ENCODE measurements at places on chromosomes 3 and 15. TPM values are rescaled to one million over a fixed set of nuclear protein-coding genes. Genes with fewer than 3 reads are reported as not detected.

The GOLGA6L10 gene
- 12.8 TPM for polyA plus RNA-seq

The UCN2 gene
- polyA plus RNA-seq = 0.86 TPM

The MST1R gene
- polyA plus RNA-seq = 15.9 TPM

The DOCK3 gene
- 8.4 TPM for polyA plus RNA-seq

The CFAP161 gene
- 19.7 TPM for polyA plus RNA-seq

GRCh38 chr3:108071368-108071767, 19.5 kb downstream of the CD47 start:
- DNase-seq = no peak

DNA sequence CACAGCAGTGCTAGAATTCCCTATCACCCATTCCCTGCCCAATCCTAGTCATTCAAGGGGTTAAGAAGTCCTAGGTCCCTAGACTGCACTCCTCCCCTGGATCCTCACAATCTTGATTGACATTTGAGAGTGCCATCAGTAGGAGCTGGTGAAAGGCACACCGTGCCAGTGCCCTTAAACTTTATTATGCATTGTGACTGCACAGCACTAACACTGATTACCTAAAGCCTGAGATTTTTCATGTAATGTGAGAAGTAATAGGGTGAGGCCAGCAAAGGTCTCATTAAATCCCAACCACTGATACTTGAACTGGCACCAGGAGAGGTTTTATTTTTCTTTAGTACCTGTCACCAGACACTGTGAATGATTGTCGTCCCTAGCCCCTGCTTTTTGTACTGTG, 16.3 kb downstream of the GXYLT2 start:
- no peak for DNase-seq

GRCh38 chr3:5891711-5892110, 704.2 kb downstream of the EDEM1 start:
- DNase-seq = no peak

DNA sequence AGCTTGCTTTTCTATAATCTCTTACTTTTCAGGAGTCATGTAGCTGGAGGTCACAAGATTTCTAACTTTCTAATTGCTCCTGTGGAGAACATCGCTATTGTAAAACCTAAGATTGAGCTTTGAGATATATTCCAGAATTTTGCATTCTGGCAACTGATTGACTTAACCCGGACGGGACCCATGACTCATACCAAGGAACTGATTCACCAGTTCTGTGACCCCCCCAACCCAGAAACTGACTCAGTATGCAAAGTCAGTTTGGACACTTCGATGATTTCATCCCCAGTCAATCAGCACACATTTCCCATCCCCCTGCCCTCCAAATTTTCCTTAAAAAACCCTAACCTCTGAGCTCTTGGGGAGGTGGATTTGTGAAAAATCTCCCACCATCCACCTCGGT, 396.5 kb upstream of the GBE1 start:
- no peak for DNase-seq

DNA sequence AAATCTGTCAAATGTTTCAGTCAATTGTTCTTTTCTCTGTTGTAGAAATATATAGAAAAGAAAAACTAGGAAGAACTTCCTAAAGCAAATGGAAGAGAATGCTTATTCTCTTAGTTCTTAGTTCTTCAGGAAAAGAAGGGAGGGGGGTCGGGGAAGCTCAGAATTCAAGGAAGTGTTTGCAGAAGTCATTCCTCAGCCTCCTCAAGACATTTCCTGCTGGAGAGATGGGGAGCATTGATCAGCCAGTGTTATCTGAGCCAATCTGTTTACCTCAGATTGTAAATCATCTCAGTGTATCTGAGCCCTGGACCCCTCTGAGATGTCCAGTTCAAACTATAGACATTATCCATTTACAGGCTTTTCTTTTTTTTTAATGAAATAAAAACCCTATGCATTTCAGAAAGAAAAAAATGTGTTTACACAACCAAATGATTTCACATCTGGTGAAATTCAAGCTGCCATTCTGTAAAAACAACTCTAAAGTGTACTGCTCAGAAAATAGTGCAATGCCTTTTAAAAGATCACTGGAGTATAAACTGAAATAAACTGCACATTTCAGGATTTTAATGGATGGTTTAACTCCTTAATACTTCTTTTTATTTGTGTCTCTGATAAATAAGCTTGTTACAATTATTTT, 460.7 kb downstream of the ROBO1 start:
- no peak for DNase-seq

DNA sequence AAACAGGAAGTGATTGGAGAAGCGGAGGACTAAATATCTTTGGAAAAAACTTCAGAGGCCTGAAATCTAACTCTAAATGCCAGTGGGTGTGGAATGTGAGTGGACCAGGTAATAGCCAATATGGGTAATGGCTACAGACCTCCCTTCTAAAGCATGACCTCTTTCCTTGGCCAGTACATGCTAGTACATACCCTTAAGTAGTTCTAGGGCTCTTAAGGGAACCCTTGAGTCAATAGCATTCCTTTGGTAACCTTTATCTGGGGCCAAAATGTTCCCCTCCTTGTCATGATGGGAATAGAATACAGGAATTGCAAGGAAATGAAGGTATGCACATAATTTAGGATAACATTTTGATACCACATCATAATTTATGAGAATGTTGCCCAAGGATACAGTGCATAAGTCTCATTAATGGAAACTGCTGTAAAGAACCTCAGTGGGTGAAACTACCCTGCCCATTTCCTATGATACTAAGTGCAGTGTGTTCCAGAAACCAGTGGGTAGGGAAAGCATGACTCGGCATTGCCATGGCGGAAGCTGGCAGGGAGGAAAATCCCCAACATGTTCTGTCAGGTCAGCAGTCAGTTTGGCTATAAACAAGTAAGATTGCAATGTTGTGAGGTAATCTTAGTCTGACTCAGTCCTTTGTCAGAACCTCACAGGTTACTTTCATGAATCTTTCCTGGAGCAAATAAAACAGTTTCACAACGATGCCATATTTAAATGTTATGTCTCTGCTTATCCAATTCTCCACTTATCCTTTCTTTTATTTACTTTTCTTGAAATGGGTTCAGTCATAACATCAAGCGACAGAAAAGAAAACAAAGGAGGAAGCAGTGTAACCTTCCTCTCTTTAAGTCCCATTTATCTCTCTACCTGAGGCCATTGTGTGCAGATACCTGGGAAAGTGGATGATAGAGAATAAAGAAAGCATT, 23.5 kb upstream of the RAP2B start:
- peak; percentile 24 for DNase-seq

DNA sequence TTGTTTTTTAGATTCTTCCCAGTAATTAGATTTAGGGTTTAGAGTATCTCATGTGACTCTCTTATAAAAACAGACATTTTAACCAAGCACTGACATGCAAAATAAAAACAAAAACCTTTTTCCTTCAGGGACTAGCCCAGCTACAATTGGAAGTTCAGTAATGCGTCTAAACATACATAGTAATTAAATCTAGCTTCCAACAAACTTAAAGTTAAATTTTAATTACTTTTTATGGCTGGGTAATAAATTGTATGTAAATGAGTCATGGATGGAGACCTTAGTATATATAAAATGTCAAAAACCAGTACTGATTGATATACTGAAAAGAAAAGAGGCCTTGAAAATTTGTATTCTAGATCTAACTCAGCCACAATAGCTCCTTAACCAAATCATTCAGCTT, 43.6 kb upstream of the AP4E1 start:
- no peak for DNase-seq

GRCh38 chr3:56885879-56886278, 84.1 kb upstream of the ARHGEF3 start:
- DNase-seq = no peak

DNA sequence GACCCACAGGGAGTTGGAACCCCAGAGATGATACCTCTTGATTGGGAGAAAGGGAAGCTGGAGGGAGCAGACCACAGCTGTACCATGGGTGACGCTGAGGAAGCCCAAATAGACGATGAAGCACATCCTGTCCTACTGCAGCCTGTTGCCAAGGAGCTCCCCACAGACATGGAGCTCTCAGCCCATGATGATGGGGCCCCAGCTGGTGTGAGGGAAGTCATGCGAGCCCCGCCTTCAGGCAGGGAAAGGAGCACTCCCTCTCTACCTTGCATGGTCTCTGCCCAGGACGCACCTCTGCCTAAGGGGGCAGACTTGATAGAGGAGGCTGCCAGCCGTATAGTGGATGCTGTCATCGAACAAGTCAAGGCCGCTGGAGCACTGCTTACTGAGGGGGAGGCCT, 201.1 kb downstream of the AKAP13 start:
- peak; percentile 74 for DNase-seq

DNA sequence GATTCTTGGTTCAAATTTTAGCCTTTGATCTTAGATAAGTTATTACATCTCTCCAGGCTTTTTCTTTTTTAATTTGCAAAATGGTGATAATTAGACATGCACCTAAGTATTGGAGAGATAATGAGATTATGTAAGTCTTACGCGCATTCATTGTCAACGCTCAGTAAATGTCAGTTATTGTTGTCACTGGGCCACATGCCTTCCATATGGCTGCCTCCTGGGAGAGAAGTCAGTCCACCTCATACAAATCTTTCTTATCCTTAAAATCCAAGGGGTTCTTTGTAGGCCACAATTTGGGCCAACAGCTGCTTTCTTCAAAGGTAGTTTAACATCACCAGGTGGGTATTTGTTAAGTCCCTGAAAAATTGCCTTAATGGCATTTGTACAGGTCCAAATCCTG, 25.5 kb upstream of the PTPRG start:
- DNase-seq = no peak

DNA sequence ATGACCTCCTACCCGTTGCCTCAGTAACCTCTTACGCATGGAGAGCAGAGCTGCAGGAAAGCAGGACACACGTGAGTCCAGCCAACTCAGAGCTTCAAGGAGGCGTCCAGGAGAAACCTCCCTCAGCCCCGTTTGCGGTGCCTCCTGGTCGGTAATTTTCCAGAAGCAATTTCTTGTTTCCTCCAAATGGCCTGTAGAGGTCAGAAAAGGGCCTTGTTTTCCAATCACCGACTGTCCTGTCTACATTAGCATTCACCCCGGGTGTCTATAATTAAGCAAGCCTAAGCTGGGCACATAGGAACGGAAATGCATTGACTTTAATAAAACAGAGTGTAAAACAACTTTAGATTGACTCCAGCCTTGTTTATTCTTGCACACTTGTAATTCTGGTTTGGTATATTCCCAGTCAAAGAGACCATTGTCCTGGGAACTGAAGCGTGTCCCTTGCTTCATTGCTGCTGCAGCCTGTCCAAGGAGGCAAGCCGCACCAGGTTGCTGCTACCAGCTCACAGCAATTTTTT, 836.2 kb downstream of the AGBL1 start:
- peak; percentile 29 for DNase-seq

DNA sequence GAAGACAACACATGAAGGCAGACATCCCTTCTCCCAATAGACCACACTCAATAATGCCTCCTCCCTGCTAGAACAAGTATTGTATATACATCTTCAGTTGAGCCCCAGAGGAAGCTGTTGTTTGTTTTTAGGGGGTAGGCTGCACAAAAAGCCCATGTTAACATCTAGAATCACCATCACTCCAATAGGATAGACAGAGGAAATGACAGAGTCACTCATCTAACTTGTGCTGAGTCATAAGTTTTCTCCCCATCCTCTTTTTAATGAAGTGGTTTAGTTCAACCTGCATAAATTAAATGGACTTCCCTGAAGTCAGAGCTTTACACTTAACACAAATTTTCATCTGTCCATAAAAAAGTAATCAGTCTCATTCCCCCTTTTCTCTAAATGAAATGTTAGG, 122.9 kb upstream of the SPATA12 start:
- no peak for DNase-seq

GRCh38 chr15:93060336-93061248, 28.4 kb downstream of the RGMA start:
- DNase-seq = no peak

DNA sequence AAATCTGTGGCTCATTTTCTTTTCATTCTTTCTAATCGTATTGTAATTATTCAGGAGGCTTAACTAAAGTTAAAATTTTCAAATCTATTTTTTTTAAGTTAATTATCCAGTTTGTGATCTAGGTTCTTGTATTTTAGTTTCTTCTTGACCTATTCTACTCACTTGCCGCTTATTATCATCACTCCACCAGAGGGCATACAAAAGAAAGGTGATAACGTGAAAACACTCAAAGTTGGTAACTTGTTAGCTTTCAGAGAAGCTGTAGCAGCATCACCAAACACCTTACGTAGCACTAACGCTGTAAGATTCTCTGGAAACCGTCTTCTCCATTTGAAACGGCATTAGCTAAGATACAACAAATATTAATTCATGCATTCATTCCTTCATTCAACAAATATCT, 4.8 kb downstream of the GNB4 start:
- DNase-seq = no peak

DNA sequence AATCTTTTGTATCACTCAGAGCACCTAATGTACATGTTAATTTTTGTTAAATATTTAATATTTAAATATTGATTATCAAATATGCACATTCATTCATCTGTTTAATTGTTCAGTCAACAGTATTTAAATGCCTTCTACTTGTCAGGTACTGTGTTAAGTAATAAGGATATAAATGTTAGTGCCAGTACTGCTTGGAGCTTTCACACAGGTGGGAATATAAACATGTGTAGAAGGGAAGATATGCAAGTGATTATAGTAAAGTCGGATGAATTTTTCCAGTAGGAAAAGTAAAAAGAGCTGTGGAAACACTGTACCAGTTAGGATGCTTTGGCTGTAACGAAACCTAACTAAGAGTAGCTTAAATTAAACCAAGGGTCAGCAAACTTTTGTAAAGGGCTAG, 95.4 kb downstream of the RSRC1 start:
- DNase-seq = no peak

GRCh38 chr3:183896184-183896583, 11.5 kb upstream of the PARL start:
- no peak for DNase-seq

DNA sequence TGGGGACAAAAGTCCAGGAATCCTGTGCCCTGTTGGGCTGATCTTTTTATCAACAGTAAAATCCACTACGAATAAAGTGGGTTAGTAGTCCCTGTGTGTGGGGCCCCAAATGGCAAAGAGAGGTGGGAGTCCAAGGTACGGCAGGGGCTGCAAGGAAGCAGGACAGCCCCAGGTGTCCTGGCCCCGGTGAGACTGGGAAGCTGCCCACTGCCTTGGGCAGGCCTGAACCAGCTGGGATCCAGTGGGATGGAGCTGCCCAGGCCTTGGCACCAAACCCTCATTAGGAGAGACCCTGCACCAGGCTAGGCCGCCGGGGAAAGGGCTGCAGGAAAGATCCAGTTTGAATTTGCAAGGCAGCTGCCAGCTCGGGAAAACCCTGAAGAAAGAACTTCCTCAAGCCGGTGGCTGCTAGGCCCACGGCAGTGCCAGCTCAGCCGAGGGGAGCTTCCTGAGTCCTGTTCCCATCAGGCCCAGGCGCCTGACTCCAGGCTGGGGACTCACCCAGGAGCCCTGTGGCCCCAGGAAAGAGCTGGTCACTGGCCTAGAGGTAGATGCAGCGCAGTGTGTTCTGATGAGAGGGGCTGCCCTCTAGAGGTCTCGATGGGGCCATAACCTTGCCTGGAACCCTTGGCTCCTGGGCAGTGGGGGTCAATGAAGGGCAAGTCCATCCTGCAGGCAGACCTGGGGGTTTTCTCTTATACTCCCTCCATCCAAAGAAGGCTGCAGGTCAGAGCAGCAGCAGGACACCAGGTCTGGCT, 14.4 kb upstream of the GNAI2 start:
- no peak for DNase-seq

DNA sequence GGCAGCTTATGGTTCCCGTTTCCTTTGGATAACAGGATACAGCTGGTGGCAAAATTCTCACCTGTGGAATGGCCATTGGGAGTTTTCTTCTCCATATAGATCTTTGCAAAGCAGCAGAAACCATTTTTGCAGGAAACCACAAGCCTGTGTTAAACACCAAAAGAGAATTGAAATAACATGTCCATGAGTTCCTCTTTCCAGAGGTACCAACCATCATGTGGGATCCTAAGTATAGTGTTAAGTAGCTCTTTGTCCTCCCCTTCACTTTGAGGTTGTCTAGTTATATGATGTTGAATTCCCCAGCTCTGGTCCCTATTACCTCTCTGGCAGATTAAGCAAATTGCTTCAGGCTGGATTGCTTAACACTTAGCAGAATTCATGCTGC, 94.9 kb downstream of the AKAP13 start:
- DNase-seq = no peak

All from testis (tissue), 5 donors.